ENCODE measurements at places on chromosomes 5 and 9.

- no peak for DNase-seq
Observed at GRCh38 chr5:82754759-82755158, 322.4 kb downstream of the TMEM167A start.

DNA sequence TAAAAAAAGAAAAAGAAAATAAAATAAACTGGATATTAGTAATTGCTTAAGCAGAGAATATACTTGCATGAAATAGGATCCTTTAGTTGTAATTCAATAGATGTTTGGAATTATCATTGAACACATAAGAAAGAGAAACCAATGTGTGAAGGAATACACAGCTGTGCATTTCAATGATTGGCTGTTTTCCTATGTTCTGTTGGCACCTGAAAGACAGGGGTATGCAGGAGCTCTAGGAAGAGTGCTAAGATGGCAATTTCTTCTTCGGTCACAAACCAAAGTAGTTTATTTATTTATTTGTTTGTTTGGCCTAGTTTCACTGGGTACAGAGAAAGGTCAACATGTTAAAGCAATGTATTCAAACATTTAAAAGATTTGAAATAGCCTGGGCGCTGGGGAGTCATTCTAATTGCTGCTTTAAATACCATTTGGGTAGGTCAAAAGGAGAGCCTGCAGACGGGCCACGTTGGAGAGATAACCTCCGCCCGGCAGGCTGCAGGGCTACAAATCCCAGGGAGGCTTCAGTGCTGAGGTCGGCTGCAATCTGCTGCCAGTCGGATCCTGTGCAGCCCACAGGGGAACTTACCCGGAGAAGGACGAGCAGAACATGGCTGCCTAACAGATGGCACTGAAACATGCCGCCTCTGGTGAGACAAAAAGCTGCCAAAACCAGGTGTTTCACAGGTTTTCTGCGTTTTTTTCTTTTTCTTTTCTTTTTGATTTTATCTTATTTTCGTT is 154.2 kb upstream of the TYRP1 start:
- DNase-seq = no peak

GRCh38 chr9:114366334-114367128 is 21.3 kb downstream of the AKNA start:
- DNase-seq = peak; percentile 23

DNA sequence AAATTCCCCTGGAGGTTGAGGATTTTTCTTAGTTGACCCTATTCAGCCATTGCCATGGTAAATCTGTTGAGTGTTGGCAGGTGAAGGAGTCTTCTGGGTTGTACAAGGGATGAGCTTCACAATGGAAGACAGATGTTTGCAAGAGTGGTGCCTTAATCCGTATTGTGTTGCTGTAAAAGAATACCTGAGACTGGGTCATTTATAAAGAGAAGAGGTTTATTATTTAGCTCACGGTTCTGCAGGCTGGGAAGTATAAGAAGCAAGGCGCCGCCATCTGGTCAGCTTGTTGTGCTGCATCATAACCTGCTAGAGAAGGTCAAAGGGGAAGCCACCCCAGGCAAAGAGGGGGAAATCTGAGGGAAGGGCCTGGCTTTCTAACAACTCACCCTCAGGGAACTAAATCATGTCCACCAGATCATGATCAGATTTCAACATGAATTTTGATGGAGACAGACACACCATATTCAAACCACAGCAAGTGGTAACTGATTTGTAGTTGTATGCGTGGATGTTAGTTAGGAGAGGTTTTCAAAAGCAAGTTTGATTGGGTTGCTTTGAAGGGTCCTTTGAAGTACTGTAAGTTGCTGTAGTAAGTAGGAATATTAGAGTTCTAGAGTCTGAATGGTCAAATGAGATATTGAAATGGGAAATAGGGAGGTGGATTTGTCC is 2.5 kb downstream of the TNPO1 start:
- DNase-seq = peak; percentile 46

DNA sequence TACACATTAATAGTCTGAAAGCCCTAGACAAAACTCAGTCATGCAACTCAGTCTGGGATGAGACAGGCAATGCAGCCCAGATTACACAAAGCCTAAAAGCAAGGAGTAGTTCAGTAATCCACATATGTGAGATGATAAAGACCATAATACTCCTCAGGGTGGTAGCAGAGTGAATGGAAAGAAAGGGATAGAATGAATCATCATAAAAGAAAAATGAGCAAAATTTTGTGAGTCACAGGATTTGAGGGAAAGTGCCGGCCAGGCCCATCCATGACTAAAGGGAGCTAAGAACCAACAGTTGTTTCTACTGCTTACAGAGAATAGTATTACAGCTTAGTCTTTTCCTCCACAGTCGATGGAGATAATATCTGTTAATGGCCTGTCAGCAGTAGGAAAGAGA is 90.0 kb upstream of the POU5F2 start:
- peak; percentile 81 for DNase-seq

GRCh38 chr5:8954801-8955200 is 591.1 kb downstream of the SEMA5A start:
- no peak for DNase-seq

DNA sequence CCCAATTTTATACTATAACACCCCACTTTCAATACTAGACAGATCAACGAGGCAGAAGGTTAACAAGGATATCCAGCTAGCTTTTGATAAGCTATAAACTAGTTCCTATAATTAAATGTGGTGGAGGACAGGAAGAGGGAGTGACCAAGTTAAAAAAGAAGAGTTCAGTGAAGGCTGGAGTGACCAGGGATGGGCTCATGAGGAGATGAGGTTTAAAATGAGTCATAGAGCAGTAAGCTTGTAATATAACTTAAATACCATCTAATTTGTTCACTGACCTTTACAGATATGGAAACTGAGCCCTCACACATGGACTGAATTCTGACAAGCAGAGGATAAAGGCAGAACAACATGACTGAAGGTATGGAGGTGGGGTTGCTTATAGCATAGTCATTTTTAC is 284.5 kb downstream of the SPATA31D1 start:
- DNase-seq = peak; percentile 5

- DNase-seq = no peak
Observed at GRCh38 chr5:40683305-40683704, 3.6 kb downstream of the PTGER4 start.

GRCh38 chr5:82807021-82807420 is 270.2 kb downstream of the TMEM167A start:
- DNase-seq = no peak

DNA sequence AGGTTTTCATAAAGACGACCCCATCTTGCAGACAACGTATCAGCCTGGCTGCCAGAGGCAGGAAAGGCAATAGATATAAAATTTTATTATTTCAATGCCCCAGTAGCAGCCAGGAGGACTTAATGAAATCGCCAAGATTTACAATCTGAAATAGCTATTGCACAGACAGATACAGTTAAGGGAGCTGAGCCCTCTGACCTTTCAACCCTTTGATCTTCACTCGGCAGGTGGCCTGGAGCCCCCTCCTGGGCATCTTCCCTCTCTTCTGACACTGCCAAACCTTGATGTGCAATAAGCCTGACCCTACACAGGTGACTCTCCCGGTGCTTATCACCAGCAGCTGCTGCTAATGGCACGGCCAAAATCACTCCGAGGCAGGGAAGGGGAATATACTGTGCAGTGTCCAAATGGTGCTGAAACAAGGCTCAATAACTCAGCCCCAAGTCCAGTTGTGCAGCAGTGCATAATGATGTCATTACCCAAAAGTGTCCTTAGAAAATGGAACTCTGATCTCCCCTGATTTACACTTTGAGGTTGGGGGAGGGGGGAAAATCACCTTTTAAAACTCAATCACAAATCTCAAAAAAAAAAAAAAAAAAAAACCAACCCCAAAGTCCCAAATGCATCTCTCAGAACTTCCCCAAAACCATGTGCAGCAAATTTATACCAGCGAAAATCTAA is 242.0 kb downstream of the CRB2 start:
- DNase-seq = no peak

DNA sequence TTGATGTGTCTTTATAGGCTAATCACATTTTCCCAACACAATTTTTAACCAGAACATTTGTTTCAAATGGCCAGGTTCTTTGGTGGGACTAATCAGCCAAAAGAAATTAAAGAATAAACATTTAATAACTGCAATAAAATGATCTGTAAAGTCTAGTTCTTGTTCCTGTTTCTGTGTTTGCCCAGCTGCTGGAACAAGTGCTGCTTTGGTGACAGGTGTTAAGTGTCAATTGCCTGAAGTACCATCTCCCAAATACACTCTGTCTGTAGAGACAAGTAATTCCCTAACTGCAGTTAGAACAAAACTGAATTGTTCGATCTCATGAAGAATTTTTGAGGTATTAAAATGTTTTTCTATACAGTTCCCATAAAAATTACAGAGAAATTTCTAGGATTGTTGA is 402.3 kb upstream of the CHD1 start:
- DNase-seq = no peak

DNA sequence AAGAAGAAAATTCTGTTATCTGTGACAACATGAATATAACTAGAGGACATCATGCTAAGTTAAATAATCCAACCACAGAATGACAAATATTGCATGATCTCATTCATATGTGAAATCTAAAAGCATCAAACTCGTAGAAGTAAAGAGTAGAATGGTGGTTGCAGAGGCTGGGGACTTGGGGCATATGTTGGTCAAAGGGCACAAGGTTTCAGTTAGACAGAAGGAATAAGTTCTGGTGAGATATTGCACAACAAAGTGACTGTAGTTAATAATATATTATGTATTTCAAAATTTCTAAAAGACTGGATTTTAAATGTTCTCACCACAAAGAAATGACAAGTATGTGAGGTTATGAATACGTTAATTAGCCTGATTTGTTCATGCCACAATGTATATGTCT is 24.8 kb downstream of the GRIA1 start:
- no peak for DNase-seq

DNA sequence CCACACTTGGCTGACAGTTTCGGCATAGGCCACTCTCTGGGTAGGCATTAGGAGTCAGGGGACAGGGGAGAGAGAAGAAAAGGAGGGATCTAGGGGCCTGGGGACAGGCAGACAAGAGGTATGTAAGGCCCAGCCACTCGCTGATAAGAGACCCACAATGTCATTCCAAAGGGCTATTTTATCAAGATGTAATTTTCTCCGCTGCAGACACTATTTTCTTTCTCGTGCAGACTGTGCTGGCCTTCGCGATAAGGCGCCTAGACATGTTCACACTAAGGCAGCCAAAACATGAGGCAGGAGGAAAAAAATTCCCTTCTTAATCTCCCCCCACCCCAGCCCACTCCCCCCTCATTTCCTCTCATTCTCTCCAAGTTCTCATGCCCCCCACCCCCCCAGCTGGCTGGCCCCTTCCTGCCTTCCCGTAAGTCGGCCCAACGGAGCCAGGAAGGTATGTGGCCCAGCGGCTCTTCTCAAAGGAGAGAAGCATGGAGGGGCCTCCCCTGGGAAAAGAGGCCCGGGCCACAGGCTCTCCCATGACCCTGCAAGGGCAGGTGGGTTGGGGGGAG is 44.9 kb upstream of the SYNPO start:
- DNase-seq = no peak

- DNase-seq = no peak
Observed at GRCh38 chr5:140590861-140591260, 26.2 kb downstream of the SLC35A4 start.

DNA sequence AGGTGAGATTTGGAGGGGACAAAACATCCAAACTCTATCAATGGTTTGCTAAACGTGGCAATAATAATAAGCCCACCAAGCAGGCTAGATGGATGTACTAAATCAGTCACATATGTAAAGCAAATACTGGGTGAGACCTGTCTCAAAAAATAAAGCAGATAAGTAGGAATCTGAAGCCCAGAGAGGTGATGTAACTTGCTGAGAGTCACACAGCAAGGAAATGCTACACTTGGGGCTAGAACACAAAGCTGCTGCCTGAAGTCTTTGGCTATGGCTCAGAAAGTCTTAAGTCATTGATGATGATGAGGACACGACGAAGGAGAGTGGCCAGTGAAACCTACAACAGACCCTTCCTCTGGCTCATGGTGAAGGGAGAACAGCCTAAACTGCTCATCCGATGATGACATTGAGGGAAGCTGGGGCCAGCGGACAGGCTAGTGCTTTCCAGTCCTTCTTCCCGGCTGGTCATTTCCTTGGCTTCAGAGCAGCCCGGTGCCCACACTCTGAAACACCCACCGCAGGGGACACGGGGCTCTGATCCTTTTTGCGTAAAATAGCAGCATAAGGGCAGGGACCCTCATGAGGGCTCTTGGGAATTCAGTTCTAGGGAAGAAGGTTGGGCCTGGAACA is 14.1 kb downstream of the DUSP1 start:
- DNase-seq = no peak

GRCh38 chr9:99013550-99013949 is 69.8 kb downstream of the COL15A1 start:
- no peak for DNase-seq

DNA sequence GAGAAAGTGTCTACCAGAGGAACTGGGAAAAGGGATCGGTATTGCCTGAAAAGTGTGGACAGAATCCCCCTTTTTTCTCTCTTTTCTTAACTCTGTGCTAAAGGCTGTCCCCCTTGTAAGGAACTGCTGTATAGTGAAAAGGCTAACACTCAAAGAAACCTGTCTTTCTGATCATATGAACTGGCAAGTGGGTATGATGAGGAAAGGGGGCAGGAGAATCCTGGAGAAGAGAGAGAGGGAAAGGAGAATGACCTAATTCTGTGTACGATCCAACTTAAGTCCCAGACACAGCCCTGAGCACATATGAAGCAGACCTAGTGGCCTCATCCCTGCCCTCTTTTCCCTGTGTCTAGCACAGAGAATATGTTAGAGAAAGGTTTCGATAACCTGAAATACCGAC is 967 bp downstream of the ANKRD31 start:
- no peak for DNase-seq

- no peak for DNase-seq
Observed at GRCh38 chr9:38183994-38184568, 115.1 kb upstream of the SHB start.

DNA sequence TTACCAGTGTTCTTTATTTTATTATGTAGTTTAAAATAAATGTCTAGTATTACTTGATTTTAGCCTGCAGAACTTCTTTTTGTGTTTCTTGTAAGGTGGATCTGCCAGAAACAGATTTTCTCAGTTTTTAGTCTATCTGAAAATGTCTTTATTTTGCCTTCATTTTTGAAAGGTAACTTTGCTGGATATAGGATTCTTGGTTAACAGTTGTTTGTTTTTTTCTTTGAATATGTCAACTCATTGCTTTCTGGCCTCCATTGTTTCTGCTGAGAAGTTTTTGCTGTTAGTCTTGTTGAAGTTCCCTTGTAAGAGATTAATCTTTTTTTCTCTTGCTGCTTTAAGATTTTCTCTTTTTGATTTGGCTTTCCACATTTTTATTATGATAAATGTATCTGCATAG is 75.5 kb downstream of the MTREX start:
- no peak for DNase-seq

DNA sequence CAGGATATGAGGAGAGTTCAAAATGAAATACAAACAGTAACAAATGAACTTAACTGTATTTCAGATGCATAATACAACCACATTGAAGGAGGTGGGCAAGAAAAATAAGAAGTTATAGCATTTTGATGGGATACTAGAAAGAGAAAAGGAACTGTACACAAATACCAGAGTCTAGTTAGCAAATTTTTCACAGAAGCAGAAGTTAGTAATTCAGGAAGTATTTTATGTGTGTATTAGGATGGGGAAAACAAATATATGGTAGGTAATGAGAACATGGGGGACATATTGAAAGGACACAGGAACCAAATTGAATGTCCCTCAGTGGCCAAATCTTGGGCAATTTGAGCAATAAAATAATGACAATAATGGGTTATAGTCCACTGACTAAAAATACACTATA is 18.4 kb downstream of the GM2A start:
- DNase-seq = no peak

Measured in amniotic stem cell (primary cell).